Stimulated activated CD8-positive, alpha-beta memory T cell treated with anti-CD3 and anti-CD28 coated beads, Interleukin-12 subunit alpha, Interleukin-12 subunit beta, amount 100 ng/mL, for 1 hour (primary cell): ENCODE measurements at places on chromosomes 2 and 18.
A peak's percentile ranks its signal among the peaks of the same experiment; 100 is the strongest.

DNA sequence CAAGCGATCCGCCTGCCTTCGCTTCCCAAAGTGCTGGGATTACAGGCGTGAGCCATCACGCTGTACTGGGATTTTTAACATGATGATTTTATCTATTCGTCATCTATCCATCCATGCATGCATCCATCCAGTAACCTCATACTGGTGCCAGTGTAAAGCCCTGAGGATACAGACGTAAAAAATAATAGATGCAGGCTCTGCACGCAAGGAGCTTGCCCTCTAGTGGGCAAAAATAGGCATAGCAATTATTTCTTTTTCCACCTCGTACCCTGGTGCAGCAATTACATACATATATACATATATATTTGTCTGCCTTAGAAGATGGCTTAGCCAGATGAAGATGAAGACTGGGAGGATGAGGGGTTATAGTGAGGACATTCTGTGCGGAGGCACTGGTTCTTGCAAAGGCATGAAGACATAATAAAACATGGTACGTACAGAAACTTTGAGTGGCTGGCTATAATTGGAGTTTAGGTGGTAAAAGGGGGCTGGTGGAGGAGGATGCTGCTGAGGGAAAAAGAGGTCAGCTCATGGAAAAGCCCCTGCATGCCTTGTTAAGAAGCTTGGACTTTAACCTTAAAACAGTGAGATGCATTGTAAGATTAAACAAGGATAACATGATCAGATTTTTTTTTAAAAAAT, 19.6 kb upstream of the RPIA start:
- no peak for DNase-seq

DNA sequence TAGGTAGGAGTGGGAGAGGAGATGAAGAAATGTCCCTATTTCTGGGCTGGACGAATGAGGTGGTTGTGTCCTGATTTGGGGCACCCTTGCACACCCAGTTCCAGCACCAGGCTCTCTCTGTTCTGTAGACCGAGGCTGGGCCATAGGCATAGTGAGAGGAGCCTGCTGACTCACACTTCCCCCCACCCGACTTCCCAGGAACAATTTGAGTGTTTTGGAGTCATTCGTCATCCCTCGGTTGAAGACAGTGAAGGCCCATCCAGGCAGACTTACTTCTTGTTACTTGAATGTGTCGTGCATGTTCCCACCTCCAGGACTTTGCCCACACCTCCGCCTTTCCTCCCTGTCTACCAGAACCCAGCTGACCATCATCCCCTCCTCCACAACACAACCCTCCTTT, 179.1 kb downstream of the HAUS1 start:
- DNase-seq: no peak

GRCh38 chr2:218448934-218449333, 30.0 kb downstream of the VIL1 start:
- DNase-seq: no peak

- no peak for DNase-seq
These were observed 129.2 kb downstream of the IKZF2 start for GRCh38 chr2:213021971-213022899.

DNA sequence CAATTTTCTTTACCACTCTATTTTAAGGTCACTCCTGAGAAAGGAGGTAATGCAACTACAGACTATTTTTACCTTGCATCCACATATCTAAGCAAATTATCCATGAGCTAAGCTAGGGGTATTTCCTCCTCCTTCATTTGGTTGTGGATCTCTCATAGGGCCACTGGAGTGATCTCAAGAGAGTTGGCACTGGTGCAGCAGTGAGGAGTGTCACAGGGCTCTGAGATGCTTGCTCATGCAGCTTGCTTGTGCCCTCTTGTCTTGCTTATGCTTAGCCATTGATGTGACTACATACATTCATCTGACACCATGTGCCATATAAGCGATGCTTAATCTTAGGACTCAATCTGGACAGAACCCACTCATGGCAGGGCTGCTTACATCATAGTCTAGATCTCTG, 950.3 kb downstream of the TSN start:
- DNase-seq: no peak

DNA sequence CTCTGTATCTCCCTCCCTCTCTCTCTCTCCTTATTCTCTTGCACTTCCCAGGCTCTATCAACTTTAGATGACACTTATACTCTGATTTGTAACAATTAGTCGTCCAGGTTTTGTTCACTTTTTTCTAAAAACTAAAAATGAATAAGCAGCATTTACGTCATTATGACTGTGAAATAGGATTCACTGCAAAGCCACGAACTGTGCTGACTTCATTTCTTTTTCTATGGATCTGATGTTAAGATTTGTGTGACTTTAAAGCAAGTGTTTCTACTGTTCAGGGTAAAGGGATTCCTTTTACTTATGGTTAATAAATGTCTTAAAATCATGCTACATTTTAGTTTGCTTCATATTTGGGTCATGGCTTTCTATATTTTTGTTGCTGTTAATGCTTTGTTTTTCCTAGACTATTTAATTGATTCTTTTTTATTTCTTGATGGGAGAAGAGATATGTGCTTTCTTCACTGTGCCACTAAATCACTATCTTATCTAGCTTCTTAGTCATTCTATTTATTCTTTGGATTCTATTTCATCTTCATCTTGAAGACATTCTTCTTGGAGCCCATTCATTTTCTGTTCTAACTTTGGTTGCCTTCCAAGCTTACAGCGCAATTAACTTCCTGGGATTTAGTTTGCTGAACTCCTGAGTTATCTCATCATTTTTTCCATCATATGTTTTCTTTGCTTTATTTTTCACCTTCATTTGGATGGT, 480.4 kb upstream of the TRIB2 start:
- no peak for DNase-seq

GRCh38 chr2:202628646-202629198, 6.0 kb upstream of the FAM117B start:
- DNase-seq: no peak

DNA sequence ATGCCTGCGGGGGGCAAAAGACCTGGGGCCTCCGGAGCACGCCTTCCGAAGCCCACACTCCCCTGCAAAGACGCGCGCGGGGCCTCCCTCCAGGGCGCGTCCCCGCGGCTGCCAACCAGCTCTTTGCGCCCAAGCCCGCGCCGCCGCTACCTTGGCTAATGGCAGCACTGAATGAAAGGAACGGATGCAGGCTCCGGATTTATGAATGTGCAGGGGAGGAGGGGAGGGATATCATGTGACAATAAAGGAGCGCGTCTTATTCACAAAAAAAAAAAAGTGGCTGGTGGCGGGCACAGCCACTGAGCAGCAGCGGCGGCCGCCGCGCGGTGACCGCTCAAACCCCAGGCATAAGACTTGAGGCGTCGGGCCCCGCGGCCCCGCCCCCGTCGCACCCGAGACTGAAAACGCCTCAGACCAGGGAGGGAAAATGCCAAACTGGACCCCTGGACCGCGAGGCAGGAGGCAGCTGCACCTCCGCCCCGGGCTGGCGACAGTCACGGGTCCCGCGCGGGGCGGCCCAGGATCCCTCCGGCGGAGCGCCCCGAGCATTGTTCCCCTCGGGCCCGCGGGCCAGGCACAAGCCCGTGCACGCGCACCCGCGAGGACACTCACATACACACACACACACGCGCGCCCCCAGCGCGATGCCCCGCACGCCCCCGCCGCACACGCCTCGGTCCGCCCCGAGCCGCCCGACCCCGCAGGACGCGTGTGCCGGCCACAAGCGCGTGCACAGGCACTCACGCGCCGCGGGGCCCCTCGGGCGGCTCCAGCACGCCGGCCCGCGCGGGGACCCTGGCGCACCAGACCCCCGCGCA, 1.6 kb downstream of the SPRED2 start:
- peak; percentile 29 for DNase-seq

DNA sequence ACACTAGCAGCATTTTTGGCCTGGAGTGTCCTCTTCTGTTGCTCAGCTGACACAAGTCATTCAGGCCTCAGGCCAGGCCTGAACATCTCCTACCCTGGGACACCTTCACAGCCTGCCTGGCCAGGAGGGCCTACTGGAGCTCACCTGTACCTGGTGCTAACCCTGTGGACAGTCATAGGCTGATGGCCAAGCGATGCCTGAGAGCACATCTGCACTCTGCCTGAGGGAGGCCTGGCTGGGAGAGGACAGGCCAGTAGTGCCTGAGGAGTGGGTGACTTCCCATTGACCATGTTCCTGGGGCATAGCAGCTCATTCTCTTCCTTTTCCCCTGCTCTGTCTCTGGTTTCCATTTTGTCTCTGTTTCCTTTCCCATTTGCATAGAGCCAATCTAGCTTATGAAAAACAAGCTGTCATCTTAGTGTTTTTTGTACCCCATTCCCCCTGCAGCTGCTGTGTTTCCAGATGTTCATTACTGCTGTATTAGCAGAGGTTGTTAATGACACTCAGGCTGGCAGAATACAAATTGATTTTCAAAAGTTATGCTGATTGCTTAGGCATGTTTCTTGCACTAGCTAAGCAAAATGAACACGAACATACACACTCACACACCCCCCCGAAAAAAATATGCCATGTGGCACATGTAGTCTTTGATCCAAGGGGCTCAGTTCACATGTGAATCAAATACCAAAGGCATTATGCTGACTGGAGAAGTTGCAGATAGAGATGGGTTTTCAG, 149.7 kb upstream of the HS6ST1 start:
- no peak for DNase-seq

GRCh38 chr2:151767536-151767935, 33.3 kb upstream of the NEB start:
- no peak for DNase-seq
